ENCODE measurements at places on chromosomes 5 and 9.

GRCh38 chr5:96752341-96753016 is 55.3 kb downstream of the ERAP1 start:
- DNase-seq, result no peak

DNA sequence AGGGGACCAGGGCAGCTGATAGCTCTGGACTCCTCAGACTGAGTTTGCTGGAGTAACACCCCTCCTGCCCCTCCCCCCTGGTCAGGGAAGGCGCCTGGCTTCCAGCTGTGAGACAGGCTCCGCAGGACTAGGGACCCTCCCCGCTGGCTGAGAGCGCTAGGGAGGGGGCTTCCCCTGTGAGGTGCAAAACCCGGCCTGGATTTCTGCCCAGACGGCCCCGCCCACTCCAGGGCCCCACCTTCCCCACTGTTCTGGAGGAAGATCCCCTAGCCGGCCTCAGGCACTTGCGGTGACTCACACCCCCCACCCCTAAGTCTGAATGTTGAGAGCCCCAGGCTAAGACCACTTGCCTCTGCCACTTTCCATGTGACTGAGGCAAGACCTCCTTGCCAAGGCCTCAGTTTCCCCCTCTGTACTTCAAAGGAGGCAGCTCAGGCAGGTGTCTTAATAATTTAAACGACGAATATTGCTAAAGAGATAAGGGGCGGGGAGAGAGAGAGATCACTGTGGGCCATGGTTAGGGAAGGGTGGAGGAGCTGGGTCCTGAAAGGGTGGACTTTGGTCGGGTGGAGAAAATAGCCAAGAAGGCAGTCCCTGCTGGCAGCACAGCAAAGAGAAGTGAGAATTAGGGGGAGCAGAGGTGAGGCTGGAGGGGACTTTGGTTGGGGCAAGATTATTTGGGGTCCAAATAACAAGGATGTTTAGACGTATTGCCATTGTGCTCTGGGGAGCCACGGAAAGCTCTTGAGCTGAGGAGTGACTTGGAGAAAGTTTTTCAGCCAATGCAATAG is 1.0 kb upstream of the DAB2IP start:
- DNase-seq, result no peak

- no peak for DNase-seq
Measured at GRCh38 chr5:75734913-75735789, 17.9 kb upstream of the POC5 start.

DNA sequence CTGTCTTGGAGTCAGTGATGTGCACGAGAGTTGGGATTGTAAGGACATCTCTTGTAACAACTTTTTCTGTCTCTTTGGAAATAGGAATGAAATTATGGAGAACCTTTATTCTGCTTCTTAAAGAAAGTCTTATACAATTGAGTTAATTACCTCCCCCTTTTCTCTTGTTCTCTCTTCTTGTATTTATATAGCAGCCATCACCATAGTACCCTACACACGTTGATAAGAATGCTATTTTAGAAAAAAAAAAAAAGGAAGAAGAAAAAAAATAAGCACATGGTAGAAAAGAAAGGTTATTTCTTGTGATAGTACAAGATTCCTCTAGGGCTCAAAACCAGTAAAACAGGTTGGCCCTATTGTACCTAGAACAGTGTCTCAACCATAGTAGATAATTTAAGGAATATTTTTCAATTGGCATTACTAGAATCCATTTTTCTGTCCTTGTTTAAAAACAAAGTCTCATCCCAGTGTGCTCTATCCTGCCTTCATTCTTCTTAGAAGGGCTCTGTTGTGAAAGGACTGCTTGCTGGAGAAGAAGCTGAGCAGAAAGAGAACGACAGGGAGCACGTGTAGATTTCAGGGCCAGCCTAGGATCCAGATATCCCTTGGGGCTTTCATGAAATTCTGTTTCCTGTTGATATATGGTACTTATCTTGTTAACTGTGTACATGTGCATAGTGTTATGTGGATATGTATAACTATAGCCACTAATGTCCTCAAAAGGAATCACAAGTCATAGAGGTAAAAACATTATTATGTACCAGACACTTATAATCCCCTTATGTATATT is 392.3 kb upstream of the MEF2C start:
- no peak for DNase-seq

DNA sequence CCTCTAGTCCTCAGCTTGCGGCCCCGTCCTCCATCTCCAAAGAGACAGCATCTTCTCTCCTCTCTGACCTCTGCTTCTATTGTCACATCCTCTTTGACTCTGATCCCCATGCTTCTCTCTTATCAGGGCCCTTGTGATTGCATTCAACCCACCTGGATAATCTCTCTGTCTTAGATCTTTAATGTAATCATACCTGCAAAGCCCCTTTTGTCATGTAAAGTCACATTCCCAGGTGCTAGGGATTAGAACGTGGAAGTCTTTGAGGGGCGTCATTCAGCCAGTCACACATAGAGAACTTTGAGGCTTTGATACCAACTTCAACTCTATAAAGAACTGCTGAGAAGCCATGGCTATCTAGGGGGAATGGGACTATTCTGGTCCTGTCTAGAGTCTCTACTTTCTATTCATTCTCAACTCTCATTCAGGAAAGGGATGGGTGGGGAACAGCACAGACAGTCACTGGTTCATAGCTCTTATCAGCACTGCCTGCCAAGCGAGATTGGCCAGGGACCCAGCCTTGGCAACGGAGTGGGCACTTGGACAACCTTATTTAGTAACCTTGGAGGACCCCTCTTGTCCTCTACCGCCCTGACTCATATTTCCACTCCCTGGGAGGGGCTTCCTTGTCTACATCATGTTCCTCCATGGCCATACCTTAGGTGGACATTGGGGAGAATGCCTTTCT is 29.0 kb downstream of the TAS2R1 start:
- DNase-seq, result no peak

DNA sequence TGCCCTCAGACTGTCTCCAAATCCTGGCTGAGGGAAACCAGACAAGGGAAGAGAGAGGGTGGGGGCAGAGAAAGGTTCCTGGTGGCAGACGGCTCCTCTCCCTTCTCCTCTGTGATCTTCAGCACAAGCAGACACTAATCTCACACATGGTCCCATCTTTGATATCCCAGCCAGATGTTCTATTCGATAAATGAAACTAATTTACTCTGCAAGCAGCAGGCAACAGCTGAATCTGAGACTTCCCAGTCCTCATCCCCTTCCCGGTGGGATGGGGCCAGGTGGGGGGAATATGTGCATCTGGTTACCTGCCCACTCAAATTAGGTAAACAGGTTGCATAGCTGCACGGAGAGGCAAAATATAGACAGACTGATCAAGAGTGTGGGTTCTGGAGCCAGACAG is 208.9 kb upstream of the PANK3 start:
- no peak for DNase-seq

- no peak for DNase-seq
Measured at GRCh38 chr5:33834334-33834733, 57.5 kb downstream of the ADAMTS12 start.

- DNase-seq, result no peak
Measured at GRCh38 chr5:17832949-17833745, 198.9 kb downstream of the TAF11L14 start.

DNA sequence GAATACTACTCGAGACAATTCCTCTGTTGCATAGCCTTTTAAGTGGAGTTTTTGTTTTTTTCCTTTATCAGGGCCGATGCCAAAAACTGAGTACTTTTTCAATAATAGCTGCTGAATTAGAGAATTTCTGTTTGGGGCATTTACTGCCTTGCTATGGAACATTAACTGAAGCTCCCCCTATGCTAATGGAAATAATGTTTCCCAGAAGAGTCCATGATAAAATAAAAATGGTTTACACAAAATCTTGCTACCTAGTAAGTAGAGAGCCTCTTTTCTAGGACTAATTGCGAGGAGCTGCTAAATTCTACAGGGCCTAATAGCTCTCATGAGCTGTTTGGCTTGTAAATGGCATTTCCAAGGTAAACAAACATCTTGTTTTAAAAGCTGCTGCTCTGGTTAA is 128.2 kb upstream of the MYO10 start:
- no peak for DNase-seq

DNA sequence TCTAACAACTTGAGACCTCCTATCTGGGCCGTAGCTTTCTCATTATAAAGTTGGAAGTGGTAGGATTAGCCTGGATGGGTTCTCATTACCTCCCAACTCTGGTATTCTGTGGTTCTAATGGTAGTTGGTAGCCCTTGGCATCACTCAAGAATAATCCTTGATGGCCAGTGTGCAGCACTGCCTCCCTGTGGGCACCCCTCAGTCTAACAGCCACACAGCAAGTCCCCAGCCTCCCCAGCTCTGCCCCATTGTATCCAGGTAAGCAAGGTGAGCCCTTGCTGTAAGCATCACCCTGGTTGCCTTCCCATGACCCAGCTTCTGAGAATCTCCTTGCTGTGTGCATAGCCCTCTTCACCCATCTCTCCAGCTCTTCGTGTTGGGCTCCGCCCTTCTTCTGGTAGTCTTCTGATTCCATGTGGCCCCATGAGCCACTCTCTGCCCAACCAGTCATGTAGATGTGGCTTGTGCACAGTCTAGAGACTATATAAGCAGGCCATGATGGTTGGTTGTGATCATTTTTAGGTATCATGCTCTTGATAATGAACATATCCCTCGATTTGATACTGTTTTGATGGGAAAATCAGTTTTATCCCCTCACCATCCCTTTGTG is 57.6 kb upstream of the GRHPR start:
- no peak for DNase-seq

Measured in GM06990 (cell line).